Right kidney (tissue), 9 donors: ENCODE measurements at places on chromosomes 7 and 10.
A peak's percentile ranks its signal among the peaks of the same experiment; 100 is the strongest.

DNA sequence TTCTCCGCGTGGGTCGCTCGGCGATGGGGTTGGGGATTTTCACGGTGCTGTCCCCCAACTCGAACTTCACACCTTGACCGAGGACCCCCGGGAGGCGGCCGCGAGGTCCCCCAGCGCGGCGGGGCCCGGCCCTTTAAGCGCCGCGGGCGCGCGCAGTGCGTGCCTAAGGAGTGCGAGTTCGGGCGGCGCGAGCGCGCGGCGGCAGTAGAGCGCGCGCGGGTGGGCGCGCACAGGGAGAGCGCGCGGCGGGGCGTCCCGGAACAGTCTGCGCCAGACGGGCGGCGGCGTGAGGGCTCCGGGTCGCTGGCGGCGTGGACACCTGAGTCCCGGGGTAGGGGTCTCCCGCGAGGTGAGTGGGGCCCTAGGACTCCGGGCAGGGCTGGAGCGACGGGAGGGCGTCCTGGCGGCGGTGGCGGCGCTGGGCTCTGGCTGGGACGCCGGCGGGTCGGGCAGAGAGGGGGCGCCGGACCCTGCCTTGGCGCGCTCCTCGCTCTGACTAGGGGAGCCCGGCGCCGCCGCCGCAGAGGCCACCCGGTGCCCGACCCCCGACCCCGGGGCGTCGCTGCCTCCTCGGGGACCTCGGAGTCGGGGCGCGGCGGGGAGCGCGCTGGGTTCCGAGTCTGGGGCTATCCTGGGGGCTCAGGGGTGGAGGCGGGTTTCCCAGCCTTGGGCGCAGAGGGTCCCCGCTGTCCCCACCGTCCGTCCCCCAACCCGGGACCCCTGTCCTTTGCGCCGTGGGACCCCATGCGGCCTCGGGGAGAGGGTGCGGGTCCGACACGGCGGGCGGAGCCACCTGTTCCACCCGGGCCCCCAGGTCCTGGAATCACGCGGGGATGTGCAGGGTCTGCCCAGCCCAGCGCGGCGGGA lies at the start of gene PROSER2:
TSS of gene PROSER2 (plus strand) at position 235 of the 867 bp plus-strand sequence. CDS start 28,722 bp downstream, outside the sequence.
- DNase-seq: peak; percentile 83

GRCh38 chr7:126185959-126186580 lies 1066.7 kb downstream of the GRM8 start:
- no peak for DNase-seq

GRCh38 chr7:127393368-127394058 lies 1.0 kb upstream of the ZNF800 start:
- DNase-seq: no peak

DNA sequence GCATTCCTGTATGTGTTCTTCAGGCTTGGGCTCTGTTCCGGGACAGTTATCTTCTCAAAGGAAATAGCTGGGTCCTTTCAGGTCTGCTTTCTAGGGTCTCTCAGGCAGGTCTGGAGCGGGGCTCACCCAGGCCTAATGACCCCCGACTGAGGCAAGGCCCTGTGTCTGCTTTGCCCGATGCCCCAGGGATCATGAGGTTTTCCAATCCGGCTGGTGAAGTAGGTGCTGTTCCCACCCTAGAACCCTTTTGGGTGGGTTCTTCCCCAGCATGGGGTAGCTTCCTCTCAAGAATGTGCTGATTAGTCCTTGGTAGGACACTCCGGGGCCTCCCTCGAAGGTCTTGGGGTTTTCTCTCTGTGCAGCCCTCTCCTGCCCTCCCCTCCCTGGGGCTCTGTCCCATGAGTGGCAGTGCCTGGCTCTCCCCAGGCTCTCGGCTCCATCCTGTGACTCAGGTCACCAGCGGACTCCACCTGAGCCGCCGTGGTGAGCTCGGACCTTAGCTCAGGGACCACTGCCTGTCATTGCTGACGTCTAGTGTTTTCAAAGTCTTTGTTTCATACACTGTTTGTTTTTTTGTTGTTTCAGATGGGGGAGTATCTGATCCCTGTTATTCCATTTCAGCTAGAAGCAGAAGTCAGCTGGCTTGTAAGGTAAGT lies 71.0 kb upstream of the NKX6-2 start:
- no peak for DNase-seq
